GM12878 (cell line): ENCODE measurements at places on chromosomes 5 and 9.

GRCh38 chr9:137318602-137319001, 16.5 kb upstream of the NRARP start:
- DNase-seq: no peak

- no peak for DNase-seq
Observed at GRCh38 chr9:3040761-3041160, 196.9 kb upstream of the PUM3 start.

DNA sequence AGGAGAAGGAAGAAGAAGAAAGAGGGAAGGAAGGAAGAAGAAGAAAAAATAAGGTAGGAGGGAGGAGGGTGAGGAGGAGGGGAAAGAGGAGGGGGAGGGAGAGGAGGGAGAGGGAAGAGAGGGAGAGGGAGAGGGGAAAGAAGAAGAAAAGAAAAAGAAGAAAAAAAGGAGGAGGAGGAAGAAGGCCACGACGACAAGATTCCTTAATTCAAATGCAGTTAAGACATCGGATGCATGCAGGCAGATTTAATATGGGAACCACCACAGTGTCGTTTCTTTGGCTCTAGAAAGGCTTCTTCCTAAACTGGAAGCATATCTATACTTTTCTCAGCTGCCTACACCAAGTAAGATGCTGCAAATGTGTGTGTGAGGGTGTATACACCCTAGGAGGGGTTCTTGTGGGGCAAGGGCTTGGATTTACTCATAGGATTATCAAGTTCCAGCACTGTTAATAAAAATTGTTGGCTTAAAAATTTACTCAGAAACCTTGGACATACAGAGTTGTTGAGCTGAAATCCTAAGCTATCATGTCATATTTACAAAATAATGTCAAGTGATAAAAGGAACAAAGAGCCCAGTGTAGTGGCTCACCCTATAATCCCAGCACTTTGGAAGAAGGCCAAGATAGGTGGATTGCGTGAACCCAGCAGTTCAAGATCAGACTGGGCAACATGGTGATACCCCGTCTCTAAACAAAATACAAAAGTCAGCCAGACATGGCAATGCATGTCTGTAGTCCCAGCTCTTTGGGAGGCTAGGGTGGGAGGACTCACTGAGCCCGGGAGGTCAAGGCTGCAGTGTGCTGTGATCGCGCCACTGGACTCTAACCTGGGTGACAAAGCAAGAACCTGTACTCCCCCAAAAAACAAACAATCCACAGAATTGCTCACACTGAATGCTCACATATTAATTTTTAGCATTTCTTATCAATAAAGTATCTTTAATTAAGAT, 108.5 kb downstream of the UBAP2 start:
- no peak for DNase-seq

DNA sequence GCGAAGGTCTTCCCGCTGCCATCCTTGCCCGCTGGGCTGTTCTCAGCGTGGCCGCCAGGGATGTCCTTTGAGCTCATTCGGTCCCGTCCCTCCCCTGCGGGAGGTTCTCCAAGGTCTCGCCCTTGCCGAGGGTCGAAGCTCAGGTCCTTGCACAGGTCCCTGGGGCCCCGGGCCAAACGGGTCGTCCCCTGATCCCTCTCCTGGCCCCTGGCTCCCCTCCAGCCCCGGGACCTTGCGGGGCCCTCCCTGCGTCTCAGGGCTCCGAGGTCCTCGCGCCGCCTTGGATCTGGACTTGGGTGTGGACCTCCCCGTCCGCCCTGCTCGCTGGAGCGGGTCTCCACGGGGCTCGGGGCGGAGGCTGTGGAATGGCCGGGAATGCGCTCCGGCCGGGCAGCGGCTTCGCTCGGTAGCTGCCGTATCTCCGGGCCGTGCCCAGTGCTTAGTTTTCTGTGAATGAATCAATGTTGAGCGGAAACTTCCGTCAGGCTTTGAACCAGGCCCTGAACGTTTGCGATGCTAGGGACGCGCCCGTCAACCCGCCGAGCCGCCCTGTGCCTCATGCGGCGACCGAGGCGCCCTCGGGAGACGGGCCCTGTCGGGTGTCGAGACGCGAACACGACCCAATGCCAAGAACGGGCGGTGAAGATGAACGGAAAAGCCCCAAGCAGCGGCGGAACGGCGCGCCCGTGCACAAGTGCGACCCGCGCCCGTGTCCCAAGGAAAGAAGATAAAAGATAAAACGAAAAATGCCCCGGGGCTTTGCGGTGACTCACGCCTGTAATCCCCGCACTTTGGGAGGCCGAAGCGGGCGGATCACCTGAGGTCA, 780 bp downstream of the RNU6ATAC start:
- no peak for DNase-seq

GRCh38 chr5:132017316-132017715, 5.9 kb upstream of the ACSL6 start:
- DNase-seq: no peak

- DNase-seq: no peak
Observed at GRCh38 chr9:24502206-24502937, 43.3 kb downstream of the IZUMO3 start.

DNA sequence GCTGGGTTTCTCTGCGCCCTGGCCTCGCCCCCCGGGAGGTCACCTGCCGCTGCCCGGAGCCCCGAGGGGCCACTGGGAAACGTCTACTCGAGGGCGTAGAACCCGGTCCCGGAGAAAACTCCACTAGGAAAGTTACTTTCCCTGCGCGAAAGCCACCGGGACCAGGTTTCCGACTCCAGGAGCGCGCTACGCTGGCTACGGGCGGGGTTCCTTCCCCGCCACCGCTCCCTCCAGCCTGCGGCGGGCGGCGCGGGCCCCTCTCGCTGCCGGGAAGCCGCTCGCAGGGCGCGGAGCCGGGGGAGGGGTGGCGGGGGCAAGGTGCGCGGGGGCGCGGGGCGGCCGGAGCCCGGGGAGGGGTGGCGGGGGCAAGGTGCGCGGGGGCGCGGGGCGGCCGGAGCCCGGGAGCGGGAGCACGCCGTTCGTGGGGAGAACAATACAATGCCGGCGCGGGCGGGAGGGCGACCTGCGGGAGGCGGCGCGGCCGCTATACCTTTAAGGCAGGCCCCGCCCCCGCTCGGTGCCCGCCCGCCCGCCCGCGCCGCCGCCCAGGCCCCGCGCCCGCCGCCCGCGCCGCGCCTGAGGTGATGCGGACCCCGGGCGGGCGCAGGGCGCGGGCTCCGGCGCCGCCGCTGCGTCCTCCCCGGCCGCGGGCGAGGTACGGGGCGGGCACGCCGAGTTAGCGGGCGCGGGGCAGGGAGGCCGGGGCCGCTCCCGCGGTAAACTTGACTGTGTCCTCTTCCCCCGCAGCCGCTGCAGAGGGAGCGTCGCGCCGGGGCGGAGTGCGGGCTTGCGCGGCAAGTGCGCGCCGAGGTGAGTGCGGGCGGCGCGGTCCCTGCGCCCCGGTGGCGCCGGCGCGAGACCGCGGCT, 278.1 kb downstream of the AOPEP start:
- no peak for DNase-seq

DNA sequence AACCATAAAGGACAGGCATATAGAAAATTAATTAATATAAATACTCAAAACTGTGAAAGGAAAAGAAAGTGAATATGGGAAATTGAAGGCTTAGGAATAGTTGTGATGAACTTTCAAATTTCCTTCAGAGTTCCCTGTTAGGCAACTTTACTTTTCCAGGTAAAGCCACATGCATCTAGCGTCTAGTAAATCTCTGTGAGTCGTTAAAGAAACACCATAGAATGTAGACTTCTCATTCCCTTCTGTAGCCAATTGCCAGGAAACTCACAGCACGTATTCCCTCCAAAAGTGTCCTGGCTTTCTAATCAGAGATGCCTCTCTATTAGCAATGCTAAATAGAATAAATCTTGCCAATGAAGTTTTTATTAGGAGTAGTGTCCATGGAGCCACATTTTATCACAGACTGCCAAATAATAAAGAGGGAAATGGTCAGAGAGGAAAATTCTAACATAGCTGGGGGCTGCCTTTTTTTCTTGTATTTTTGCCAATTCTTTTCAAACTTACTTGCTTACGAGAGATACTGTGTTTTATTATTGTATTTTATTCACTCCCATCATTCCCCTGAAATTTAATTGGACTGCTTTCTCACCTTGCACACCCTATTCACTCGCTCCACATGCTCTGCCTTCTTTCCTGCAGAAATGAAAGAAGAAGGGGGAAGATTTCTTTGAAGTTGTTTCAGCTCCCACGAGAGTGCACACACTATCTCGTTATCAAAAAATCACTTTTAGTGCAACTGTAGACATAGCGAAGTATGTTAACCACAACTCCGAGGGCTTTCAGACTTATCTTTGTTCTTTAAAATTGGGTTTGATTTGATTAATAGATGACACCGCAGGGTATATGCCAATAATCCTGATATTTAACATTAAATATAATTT, 439.0 kb downstream of the CSNK1G3 start:
- no peak for DNase-seq

- DNase-seq: no peak
Observed at GRCh38 chr5:166594567-166594966, 1696.9 kb upstream of the WWC1 start.

- DNase-seq: no peak
Observed at GRCh38 chr5:173498739-173499470, 117.5 kb downstream of the BOD1 start.

DNA sequence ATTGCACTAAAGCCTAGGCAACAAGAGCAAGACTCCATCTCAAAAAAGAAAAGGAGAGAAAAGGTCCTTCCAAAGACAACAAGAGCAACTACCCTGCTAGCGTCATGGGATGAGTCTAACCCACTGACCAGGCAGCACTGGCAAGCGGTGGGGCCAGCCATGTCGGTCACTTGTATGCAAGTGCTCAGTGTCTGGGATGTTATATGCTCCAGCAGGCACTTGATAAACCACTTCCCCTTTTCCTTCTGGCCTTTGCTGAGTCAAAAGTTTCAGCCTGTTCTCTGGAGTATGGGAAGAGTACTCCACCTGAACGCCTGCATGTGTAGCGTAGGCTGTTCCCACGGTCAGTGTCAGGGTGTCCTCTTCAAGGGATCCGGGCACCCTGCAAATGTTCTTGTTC, 9.2 kb upstream of the MXD3 start:
- DNase-seq: no peak

DNA sequence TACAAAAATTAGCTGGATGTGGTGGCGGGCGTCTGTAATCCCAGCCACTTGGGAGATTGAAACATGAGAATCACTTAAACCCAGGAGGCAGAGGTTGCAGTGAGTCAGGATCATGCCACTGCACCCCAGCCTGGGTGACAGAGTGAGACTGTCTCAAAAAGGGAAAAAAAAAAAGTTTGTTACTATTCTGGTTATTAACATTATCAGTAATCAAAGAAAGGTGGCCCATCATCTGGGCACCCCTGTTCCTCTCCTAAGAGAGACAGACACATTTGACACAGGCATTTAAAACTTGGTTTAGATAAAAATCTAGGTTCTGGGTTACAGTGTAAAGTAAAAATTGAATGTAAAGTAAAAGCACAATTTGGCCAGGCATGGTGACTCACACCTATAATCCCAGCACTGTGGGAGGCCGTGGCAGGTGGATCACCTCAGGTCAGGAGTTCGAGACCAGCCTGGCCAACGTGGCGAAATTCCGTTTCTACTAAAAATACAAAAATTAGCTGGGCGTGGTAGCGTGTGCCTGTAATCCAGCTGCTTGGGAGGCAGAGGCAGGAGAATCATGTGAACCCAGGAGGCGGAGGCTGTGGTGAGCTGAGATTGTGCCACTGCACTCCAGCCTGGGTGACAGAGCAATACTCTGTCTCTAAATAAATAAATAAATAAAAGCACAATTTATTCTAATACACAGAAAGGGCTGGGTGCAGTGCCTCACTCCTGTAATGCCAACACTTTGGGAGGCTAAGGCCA, 16.7 kb upstream of the PHYHD1 start:
- DNase-seq: no peak

DNA sequence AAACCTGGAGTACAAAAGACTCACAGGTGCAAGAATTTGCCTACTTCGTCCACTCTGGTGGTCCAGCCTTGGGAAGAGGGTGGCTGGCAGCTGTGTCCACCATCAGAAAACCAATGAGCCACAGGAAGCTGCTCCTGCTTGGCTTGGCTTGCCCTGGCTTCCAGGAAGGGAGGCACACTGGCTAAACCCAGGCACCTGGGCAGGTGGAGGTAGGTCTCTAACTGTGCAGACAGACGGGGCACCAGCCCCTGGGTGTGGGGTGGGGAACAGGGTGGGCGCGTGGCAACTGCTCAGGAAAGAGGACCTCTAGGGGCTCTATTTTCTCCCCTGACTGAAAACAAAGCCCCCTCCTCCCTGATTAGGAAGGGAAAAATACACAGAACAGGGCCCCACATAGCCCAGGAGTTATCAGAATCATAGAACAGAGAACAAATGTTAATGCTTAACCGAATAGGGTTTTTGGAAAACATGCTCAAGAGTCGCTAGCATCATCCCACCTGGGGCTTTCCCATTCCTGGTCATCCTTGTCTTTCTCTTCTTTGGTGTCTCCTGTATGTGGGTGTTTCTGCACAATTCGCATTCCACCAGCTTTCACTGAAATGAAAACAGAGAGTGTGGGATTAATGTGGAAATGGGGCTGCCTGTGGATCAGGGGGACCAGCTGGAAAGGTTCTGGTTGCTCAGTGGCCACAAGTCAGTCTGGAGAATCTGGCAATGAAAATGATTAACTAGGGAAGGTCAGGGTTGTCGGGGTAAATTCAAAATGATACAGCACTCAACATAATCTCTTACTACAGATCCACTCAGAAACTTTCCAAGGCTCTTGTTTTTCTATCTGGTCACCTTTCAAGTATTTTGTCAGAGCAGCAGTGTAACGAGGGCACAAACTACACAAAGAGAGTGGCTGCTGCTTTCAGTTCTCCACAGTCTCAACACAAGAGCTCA, 13.1 kb downstream of the DAP start:
- no peak for DNase-seq

DNA sequence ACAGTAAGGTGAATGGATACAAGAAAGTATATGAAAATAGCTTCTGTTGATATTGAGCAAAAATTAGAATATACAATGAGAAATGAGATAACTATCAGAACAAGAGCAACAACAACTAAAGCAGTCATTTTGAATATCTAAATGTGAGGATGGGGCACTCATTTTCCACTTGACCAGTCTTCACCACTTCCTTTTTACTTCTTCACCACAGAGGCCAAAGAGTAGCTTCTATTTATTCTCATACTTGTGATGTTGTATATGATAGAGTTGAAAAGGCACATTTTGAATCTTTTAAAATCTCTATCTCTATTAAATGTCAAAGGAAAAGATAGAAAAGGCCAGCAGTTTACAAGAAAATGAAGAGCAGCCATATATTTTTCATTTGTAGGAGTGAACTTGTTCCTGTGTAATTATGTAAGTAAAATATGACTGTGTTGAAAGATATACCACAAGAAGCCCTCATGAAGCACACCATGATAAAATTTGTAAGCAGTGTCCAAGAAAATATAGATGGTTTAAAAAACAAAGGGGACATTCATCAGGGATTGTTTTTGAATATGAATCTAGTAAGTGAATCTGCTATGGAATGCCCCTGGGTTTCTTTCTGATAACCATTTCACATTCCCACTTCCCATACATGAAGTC, 39.2 kb downstream of the ADAMTS19 start:
- no peak for DNase-seq

- peak; percentile 56 for DNase-seq
Observed at GRCh38 chr5:150001660-150002486, 1.3 kb downstream of the HMGXB3 start.

GRCh38 chr9:35464141-35465025, 25.5 kb upstream of the RUSC2 start:
- no peak for DNase-seq

DNA sequence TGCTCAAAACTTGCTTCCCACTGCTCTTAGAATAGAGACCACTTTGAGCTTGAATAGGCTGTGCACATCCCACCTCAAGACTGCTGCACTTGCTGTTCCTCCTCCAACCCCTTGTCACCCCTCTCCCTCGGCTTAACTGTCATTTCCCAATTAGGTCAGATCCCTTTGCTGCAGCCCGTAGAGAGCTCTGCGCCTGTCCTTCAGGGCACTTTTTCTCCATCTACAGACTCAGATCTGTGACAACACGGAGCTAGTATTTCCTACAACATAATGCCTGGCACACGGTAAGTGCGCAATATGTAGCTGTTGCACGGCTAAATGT, 485 bp upstream of the HABP4 start:
- no peak for DNase-seq
